ENCODE measurements at places on chromosomes 16 and 17. TPM values are rescaled to one million over a fixed set of nuclear protein-coding genes. Genes with fewer than 3 reads are reported as not detected.

GRCh38 chr17:13484020-13484419 lies 117.7 kb downstream of the HS3ST3A1 start:
- H3K27me3 ChIP-seq = no peaks in the 10 kb centered on the region
- H3K27ac ChIP-seq = no peak overlapping the region
- H3K4me3 ChIP-seq = no peak overlapping the region
- H3K36me3 ChIP-seq = peaks cover 4% of the 10 kb centered on the region
- DNase-seq = no peak

- peaks cover 2% of the 10 kb centered on the region for H3K27me3 ChIP-seq
- H3K36me3 ChIP-seq = no peaks in the 10 kb centered on the region
- no peak overlapping the region for H3K27ac ChIP-seq
- H3K4me3 ChIP-seq = no peak overlapping the region
Observed at GRCh38 chr16:56413381-56413780, 12.0 kb downstream of the AMFR start.

DNA sequence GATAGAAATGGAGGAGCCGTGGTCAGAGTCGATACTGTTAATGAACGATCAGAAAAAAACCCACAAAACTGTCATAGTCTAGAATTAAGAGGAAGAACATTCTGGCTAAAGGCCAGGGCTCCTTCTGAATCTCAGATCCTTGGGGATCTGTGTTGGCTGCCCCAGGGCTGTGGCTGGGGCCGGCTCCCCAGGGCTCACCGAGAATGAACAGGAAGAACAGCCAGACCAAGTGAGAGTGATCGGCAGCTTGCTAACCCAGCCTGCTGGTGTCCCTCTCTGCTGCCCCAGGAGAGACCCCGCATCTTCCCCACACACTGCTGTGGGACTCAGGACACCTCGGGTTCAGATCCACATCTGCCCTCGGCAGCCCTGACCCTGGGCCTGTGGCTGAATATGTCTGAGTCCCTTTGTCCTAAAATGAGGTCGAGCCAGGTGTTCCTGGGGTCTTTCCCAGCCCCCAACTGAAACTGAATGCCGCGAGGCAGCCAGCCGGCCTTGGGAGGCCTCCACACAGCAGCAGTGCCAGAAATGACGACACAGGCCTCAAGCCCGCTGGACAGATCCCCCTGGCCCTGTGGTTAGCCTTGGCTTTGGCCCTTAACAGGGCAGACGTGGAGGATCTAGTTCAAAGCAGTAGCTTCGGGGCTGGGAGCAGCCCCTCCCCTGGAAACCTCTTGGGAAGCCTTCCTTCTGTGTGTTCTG lies 23.9 kb upstream of the CLEC18A start:
- H3K4me3 ChIP-seq = peak overlapping the region; percentile 37
- peaks cover 43% of the 10 kb centered on the region for H3K4me1 ChIP-seq
- no peaks in the 10 kb centered on the region for H3K36me3 ChIP-seq

- DNase-seq = no peak
- no peak overlapping the region for H3K27ac ChIP-seq
- H3K4me3 ChIP-seq = no peak overlapping the region
Observed at GRCh38 chr17:39416141-39416540, 14.7 kb upstream of the FBXL20 start.

GRCh38 chr17:2025622-2026309 lies 632 bp upstream of the RTN4RL1 start:
- DNase-seq = peak; percentile 90
- peaks cover 9% of the 10 kb centered on the region for H3K27me3 ChIP-seq
- peak overlapping the region; percentile 7 for H3K27ac ChIP-seq
- H3K4me1 ChIP-seq = peaks cover 13% of the 10 kb centered on the region
- H3K4me3 ChIP-seq = peak overlapping the region; percentile 85
- no peaks in the 10 kb centered on the region for H3K36me3 ChIP-seq

Gene JPH3
- total RNA-seq = 10.5 TPM

Gene CCP110
- total RNA-seq = 19.7 TPM

Gene ACSM2B
- not detected for total RNA-seq

Gene PMP22
- 0.56 TPM for total RNA-seq

Gene SLFN11
- total RNA-seq = not detected
